ENCODE measurements at places on chromosomes 1 and 21. TPM values are rescaled to one million over a fixed set of nuclear protein-coding genes. Genes with fewer than 3 reads are reported as not detected.

Gene ANKRD34A
- total RNA-seq, result 9.1 TPM

Gene A3GALT2
- total RNA-seq, result not detected

Gene LAMC1
- total RNA-seq, result 0.64 TPM

Gene NR1I3
- not detected for total RNA-seq

Gene LDLRAD1
- not detected for total RNA-seq

Gene DNAJB4
- 8.9 TPM for total RNA-seq

Gene OR14K1
- total RNA-seq, result not detected

Gene GBP7
- 1.3 TPM for total RNA-seq

Gene VPS26C
- 62.0 TPM for total RNA-seq

Gene CLCA4
- total RNA-seq, result not detected

Gene TTC39A
- not detected for total RNA-seq

Gene LCE1A
- total RNA-seq, result not detected

Gene PCAT6
- total RNA-seq, result 1.4 TPM

DNA sequence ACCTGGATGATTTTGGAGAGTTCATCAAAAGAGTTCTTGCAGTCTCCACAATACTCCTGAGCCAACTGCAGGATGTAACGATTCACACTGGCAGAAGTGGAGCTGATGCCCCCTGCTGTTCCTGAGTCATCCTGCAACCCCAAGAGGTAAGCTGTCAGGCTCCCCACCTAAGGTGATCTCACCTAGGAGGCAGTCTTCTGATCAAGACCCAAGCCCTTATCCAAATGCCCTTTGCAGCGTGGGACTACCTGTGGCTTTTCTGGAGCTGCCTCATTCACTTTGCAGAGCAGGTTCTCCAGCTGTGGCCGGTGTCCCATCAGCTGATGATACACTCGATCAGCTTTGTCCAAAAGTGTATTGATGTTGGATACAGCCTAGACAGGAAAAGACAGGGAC, 96.4 kb downstream of the UBR4 start:
- no peak for DNase-seq
- no peak overlapping the region for H3K4me3 ChIP-seq
- H3K4me1 ChIP-seq, result no peaks in the 10 kb centered on the region
- peaks cover 34% of the 10 kb centered on the region for H3K36me3 ChIP-seq
- H3K27ac ChIP-seq, result no peak overlapping the region

GRCh38 chr21:45525910-45526306, 16.3 kb downstream of the SLC19A1 start:
- no peak overlapping the region for H3K27ac ChIP-seq
- H3K27me3 ChIP-seq, result no peaks in the 10 kb centered on the region
- H3K4me1 ChIP-seq, result no peaks in the 10 kb centered on the region

DNA sequence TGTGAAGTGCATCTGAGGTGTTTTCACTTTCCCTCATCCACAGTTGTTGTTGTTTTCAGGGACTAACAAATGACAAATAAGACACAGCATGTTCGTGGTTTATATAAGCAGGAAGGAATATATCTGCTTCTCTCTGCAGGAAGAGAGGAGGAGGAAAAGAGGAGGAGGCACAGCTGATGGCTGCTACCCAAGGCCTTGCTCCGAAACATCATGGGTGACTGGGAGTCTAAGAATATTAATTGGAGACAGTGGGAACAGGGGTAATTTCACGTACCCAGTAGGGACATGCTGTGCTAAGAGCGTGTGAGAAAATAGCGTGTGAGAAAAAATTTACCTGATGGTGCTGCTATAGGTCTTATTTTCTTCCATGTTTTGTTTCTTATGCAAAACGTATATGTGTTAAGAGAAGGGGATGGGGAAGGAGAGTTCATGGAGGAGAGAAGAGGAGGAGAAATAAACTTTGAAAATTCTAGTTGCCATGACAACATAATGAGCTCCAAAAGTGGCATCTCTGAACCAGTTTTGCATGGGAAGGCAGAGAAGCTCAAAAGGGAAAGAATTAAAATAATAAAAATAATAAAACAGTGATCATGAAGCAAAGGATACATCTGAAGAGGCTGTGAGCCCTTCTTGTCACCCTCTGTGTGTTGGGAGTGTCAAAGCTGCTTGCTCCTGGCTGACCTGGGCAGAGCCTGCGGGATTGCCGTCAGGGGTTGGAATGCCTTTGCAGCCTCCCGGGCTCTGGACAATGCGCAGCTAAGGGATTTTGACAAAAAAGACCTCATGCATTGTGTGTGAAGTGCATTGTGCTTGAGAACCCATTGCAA, 192.0 kb downstream of the CACNA1E start:
- peaks cover 13% of the 10 kb centered on the region for H3K27me3 ChIP-seq
- H3K4me3 ChIP-seq, result no peak overlapping the region
- H3K36me3 ChIP-seq, result no peaks in the 10 kb centered on the region
- no peaks in the 10 kb centered on the region for H3K4me1 ChIP-seq
- DNase-seq, result no peak

- DNase-seq, result no peak
- no peaks in the 10 kb centered on the region for H3K27me3 ChIP-seq
- no peak overlapping the region for H3K4me3 ChIP-seq
- H3K4me1 ChIP-seq, result no peaks in the 10 kb centered on the region
- no peaks in the 10 kb centered on the region for H3K36me3 ChIP-seq
Measured at GRCh38 chr21:44325386-44326271, 13.6 kb downstream of the CFAP410 start.

DNA sequence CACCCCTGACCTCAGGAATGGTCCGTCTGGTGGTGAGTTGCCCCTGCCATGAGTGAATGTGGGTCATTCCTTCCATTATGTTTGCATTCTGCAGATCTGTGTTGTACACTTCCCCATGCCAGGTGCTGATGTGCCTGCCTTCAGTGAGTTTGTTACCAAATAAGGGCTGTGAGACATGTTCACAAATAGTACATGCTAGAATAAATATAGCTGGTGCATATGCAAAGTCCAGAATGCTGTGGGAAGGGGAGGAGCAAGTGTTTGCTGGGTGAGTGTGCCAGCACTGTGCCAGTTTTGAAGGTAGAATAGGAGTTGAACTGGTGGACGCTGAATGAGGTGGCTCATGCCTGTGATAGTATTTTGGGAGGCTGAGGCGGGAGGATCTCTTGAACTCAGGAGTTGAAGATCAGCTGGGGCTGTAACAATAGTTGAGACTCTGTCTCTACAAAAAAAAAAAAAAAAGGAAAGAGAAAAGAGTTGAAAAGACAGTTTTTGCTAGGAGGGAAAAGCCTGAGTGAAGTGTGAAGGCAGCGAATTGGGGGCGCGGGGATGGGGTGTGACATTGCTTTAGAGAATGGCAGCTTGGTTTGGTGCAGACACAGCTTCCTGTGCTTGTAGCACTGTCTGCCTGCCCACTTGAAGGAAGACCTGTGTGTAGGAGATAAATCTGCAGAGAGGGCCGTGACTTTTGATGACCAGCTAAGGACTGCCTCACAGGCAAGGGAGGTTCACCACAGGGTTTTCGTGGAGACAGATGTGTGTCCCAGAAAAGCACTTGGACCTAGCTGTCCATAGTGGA, 61.1 kb downstream of the LGR6 start:
- no peaks in the 10 kb centered on the region for H3K27me3 ChIP-seq
- H3K4me3 ChIP-seq, result peak overlapping the region; percentile 5
- no peak for DNase-seq
- H3K4me1 ChIP-seq, result peaks cover 32% of the 10 kb centered on the region
- H3K27ac ChIP-seq, result peak overlapping the region; percentile 70

DNA sequence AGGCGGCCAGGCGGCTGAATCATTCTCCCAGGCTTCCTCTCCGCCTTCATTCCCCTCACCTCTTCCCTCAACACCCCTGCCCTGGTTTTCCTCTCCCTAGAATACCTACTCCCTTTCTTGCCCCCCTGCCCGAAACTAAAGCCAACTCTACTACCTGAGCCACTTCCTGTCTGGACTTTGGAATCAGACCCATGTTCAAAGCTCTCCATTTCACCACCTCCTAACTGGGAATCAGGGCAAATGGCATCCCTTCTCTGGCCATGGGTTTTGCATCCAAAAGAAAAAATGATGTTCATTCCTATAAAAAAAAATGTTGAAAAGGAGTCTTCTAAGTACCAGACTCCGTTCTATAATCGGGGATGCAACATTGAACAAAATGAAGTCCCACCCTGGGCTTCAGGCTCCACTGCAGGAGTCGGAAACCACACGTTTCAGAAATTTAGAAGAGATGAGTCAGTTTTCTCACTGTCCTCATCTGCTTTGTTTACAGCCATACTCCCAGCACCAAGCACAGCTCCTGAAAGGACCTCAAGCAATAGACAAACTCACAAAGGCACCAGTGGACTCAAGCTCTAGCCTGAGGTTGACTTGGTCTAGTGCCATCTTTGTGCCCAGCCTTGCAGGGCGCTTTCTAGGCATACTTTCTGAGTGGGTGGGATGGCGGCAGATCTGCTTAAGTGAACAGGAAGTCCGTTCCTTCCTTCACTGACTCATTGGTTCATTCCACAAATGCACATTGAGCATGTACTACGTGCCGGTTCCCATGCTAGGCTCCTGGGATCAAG, 176.2 kb downstream of the IGSF21 start:
- no peaks in the 10 kb centered on the region for H3K36me3 ChIP-seq
- no peak overlapping the region for H3K27ac ChIP-seq
- no peaks in the 10 kb centered on the region for H3K4me1 ChIP-seq
- DNase-seq, result no peak
- H3K27me3 ChIP-seq, result peaks cover 37% of the 10 kb centered on the region

DNA sequence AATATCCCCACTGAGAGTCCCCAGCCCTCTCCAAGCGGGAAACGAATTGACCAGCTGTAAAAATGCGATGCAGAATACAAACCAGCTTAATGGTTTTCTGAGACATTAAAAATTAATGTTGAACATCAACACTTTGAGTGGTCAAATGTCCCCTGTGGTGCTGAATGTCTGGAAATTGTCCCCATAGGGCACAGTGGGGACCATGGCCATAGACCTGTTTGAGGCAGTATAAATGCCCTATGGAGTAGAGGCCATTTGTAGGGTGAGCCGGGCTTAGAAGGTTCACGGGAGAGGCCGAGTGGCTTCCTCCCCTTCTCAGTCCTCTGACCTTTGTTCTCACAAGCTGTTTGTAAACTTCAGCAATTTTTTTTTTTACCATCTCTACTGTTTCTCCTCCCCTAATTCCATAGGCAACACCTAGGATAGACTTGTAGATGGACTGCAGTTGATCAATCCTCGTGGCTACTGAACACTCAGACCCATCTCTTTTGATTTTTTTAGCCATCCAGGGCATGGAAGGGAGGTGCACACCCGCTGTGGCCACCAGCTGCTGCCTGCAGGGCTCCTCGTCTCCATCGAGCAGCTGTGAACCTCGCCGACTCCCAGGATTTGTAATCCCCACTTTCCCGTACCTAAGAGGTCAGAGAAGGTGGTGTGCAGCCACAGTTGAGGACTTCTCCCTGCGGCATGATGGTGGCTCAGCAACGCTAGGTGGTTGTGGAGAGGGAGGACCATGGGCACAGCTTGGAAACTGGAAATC, 41.0 kb downstream of the KAZN start:
- no peaks in the 10 kb centered on the region for H3K27me3 ChIP-seq
- no peak overlapping the region for H3K4me3 ChIP-seq
- DNase-seq, result no peak

DNA sequence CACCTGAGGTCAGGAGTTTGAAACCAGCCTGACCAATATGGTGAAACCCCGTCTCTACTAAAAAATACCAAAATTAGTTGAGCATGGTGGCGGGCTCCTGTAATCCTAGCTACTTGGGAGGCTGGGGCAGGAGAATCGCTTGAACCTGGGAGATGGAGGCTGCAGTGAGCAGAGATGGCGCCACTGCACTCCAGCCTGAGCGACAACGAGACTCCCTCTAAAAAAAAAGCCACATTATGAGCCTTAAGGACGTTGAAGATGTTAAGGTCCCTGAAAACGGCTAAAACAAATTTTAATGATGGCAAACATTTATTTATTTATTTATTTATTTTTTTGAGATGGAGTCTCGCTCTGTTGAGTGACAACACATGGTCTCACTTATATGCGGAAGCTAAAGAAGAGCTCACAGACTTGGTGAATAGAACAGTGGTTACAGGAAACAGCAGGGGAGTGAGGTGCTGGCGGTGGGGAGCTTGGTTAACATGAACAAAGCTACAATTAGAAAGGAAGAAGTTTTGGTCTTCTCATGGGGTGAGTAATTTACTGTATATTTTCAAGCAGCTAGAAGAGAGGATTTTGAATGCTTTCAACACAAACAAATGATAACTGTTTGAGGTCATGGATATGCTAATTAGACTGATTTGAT, 47.1 kb downstream of the TCP10L start:
- peaks cover 36% of the 10 kb centered on the region for H3K4me1 ChIP-seq
- no peaks in the 10 kb centered on the region for H3K36me3 ChIP-seq
- H3K27ac ChIP-seq, result peak overlapping the region; percentile 87
- peak; percentile 70 for DNase-seq
- no peaks in the 10 kb centered on the region for H3K27me3 ChIP-seq
- H3K4me3 ChIP-seq, result peak overlapping the region; percentile 50

- peak overlapping the region; percentile 83 for H3K4me3 ChIP-seq
- H3K27me3 ChIP-seq, result no peaks in the 10 kb centered on the region
- peak overlapping the region; percentile 80 for H3K27ac ChIP-seq
- no peaks in the 10 kb centered on the region for H3K36me3 ChIP-seq
Measured at GRCh38 chr1:15345705-15346345, 63.9 kb upstream of the EFHD2 start.

- no peak overlapping the region for H3K27ac ChIP-seq
- no peaks in the 10 kb centered on the region for H3K4me1 ChIP-seq
- no peaks in the 10 kb centered on the region for H3K27me3 ChIP-seq
- H3K4me3 ChIP-seq, result no peak overlapping the region
- no peak for DNase-seq
Measured at GRCh38 chr1:178121883-178122282, 28.0 kb downstream of the RASAL2 start.

- H3K4me3 ChIP-seq, result no peak overlapping the region
- peaks cover 19% of the 10 kb centered on the region for H3K4me1 ChIP-seq
- DNase-seq, result no peak
- no peak overlapping the region for H3K27ac ChIP-seq
- H3K36me3 ChIP-seq, result peaks cover 28% of the 10 kb centered on the region
- H3K27me3 ChIP-seq, result no peaks in the 10 kb centered on the region
Measured at GRCh38 chr1:184476187-184476586, 89.4 kb downstream of the C1orf21 start.

- H3K4me1 ChIP-seq, result peaks cover 16% of the 10 kb centered on the region
- no peak overlapping the region for H3K27ac ChIP-seq
- peaks cover 42% of the 10 kb centered on the region for H3K27me3 ChIP-seq
- H3K4me3 ChIP-seq, result no peak overlapping the region
Measured at GRCh38 chr21:42113926-42114409, 42.9 kb downstream of the UMODL1 start.

GRCh38 chr1:241682921-241683320, 30.8 kb downstream of the WDR64 start:
- no peak overlapping the region for H3K27ac ChIP-seq
- H3K4me3 ChIP-seq, result no peak overlapping the region
- no peaks in the 10 kb centered on the region for H3K4me1 ChIP-seq
- no peak for DNase-seq
- peaks cover 5% of the 10 kb centered on the region for H3K36me3 ChIP-seq

GRCh38 chr1:98661544-98662355, at the start of gene SNX7:
SNX7 (plus strand) TSS chr1:98661721; CDS start chr1:98661732, 11 bp downstream.
- DNase-seq, result no peak
- peak within 1 kb of the TSS; percentile 71 for H3K4me3 ChIP-seq
- no peak within 1 kb of the TSS for H3K27ac ChIP-seq
- peaks cover 9% of the 10 kb centered on the region for H3K4me1 ChIP-seq
- H3K36me3 ChIP-seq, result no peaks in the 10 kb centered on the region

- peaks cover 33% of the 10 kb centered on the region for H3K27me3 ChIP-seq
- H3K4me1 ChIP-seq, result peaks cover 8% of the 10 kb centered on the region
- no peaks in the 10 kb centered on the region for H3K36me3 ChIP-seq
- H3K27ac ChIP-seq, result peak overlapping the region; percentile 48
- H3K4me3 ChIP-seq, result no peak overlapping the region
Measured at GRCh38 chr1:232925421-232926220, 24.8 kb upstream of the NTPCR start.

GRCh38 chr1:211237579-211237978, 21.6 kb upstream of the RCOR3 start:
- no peaks in the 10 kb centered on the region for H3K36me3 ChIP-seq
- no peak overlapping the region for H3K4me3 ChIP-seq
- H3K27ac ChIP-seq, result no peak overlapping the region
- no peak for DNase-seq
- peaks cover 8% of the 10 kb centered on the region for H3K27me3 ChIP-seq

Data from natural killer cell treated with Interleukin-12 subunit alpha and Interleukin-12 subunit beta and Interleukin-15 and Interleukin-18, amount 100 ng/mL, for 72 hours (primary cell).